ENCODE measurements at places on chromosomes 5 and 9.
A peak's percentile ranks its signal among the peaks of the same experiment; 100 is the strongest.

DNA sequence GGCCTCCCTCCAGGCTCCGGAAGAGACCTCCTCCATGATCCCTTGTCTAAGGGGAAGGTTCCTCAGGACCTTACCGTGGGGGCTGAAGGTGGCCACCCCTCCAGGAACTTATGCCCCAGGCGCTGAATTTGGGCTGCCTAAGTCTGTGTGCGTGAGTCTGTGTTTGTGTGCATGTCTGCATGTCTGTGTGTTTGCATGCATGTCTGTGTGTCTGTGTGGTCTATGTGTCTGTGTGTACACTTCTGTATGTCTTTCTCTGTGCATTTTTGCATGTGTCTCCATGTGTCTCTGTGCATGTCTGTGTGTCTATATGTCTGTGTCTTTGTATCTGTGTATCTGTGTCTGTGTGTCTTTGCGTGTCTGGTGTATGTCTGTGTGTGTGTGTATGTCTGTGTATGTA is 20.5 kb downstream of the ABO start:
- no peak for DNase-seq

GRCh38 chr5:143066556-143067281 is 296.5 kb downstream of the ARHGAP26 start:
- DNase-seq, result peak; percentile 47

DNA sequence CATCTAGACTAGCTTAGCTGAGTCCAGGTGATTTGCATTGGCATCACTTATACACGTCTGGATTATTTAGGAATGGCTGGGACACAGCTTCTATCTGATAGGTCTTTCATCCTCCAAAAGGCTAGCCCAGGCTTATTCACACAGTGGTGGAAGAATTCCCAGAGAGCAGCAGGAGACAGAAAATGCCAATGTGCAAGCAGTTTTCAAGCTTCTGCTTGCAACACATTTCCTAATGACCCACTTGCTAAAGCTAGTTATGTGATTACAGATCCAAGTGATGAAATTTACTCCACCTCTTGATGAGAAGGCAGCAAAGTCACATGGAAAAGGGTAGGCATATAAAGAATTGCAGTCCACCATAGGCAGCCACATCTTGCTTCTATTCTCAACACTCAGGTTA is 44.2 kb upstream of the MAST4 start:
- no peak for DNase-seq

- DNase-seq, result no peak
These were observed 12.7 kb downstream of the NIPBL start for GRCh38 chr5:36889264-36889663.

DNA sequence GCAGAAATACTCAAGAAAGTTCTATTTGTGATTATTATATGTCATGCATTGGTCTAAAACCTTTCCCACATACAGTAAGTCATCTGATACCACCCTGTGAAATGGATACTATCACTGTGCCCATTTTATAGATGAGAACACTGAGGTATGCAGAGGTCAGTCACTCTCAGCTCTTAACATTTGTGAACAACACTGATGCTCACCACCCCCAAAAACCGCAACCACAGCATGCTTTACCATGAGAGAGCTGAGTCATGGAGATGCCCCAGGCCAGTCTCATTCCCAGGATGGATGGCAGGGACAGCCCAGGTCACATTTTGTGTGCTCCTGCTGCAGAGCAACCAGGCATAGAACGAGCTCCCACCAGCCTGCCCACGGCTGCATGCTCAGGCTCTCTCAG is 53.5 kb upstream of the IRX1 start:
- no peak for DNase-seq

- no peak for DNase-seq
These were observed 5.5 kb downstream of the CDK5RAP2 start for GRCh38 chr9:120574473-120574872.

DNA sequence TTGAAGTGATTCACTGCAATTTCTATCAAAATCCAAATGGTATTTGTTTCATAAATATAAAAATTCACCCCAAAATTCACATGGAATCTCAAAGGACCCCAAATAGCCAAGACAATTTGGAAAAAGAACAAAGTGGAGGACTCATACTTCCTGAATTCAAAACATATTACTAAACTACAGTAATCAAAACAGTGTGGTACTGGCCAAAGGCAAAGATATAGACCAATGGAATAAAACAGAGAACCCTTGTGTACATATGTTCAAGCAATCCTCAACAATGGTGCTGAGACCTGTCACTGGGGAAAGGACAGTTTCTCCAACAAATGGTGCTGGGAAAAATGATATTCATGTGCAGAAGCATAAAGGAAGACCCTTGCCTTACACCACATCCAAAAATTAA is 14.0 kb downstream of the OBP2B start:
- no peak for DNase-seq

GRCh38 chr9:6884990-6885389 is 127.2 kb downstream of the KDM4C start:
- no peak for DNase-seq

DNA sequence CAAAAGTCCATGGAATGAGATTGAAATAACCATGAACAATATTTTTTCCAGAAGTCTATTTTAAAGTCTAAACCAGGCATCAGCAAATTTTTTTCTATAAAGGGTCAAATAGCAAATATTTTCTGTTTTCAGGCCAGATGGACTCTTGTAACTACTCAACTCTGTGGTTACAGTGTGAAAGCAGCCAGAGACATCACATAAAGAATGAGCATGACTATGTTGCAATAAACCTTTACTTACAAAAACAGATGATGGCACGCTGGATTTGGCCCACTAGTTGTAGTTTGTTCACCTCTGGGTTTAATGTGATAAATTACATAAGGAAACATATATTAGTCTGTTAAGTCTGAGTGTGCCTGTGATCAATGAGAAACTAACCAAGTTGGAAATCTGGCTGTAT is 319.2 kb downstream of the TRPM3 start:
- no peak for DNase-seq

DNA sequence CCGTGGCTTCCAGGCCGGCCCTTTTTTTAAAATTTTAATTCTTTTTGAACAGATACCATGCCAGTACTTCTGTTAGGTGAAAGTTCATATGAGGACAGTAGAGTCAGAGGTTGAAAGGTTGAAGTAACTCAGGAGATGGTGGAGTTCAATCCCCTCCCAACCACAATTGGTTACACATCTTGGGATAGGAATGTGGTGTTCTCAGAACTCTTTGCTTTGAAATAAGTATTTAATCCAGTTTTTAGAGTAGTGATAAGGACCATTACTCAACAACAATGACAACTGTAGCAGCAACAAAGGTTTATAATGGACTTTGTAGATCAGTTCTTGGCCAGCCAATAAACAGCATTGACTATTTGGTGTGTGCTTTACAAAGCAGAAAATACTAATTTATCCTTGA is 116.0 kb downstream of the ARHGAP26 start:
- no peak for DNase-seq

GRCh38 chr5:124420952-124421351 is 325.5 kb downstream of the ZNF608 start:
- no peak for DNase-seq

DNA sequence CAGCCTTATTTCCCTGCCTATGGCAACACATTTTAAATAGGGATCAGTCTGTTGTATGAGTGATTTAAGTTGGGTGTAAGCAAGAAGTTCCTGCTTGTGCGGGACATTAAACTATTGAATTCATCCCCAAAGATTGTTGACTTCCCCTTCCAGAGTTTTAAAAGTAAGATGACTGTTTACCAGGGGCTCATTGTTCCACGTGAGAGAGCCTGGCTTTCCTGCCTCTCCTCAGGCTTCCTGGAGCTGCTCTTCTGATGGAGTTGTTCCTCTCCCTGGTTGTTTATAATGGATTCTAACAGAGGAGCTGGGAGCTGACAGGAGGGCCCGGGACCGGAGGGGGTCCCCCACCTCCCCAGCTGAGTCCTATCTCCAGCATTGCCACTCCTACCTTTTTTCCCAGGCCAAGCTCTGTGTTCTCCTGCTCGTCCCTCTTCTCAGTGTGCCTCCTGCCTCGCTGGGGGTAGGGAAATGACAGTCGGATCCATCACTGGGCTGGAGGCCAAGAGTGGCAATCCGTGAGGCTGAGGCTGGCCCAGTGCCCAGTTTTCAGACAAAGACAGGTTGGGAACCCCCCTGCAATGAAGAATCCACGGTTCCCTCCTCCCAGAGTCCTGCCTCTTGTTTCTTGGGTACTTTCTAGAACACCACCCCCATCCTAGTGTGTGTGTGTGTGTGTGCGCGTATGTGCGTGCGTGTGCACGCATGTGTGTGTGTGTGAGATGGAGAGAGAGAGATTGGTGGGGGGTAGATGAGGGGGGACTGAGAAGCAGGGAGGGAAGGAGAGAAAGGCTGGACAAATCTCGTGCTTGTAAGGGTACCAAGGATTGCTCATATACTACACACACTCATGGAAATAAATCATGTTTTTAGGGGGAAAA is 123.7 kb upstream of the NFIB start:
- DNase-seq, result no peak

- DNase-seq, result no peak
These were observed 75.1 kb upstream of the PCAT7 start for GRCh38 chr9:94479757-94480156.

GRCh38 chr9:20642045-20642444 is 19.7 kb upstream of the MLLT3 start:
- no peak for DNase-seq

GRCh38 chr5:119022017-119022745 is 33.8 kb upstream of the DTWD2 start:
- DNase-seq, result peak; percentile 56

- peak; percentile 87 for DNase-seq
These were observed 151.2 kb downstream of the TTC39B start for GRCh38 chr9:15155826-15156225.

DNA sequence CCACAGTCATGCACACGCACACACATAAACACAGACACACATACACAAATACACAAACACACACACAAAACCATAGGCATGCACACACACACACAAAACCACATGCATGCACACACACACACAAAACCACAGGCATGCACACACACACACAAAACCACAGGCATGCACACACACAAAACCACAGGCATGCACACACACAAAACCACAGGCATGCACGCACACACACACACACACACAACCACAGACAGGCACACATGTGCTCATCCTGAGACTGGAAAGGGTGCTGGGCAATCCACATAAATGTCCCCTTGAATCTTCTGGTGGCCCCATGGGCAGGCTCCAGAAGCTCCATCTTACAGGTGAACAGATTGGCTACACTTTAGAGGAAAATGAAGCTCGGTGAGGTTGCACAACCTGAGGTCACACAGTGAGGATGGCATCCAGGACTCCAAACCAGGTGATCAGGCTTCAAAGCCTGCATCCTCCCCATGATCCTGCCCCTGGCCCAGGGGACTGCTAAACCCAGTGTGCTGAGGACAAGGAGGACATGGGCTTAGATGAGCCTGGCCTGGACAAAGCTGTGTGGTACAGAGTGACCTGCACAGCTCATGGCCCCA is 144.8 kb downstream of the GADD45G start:
- DNase-seq, result no peak

GRCh38 chr5:33968211-33969005 is 16.1 kb downstream of the SLC45A2 start:
- no peak for DNase-seq

- no peak for DNase-seq
These were observed 18.3 kb downstream of the PTGES2 start for GRCh38 chr9:128109050-128109709.

DNA sequence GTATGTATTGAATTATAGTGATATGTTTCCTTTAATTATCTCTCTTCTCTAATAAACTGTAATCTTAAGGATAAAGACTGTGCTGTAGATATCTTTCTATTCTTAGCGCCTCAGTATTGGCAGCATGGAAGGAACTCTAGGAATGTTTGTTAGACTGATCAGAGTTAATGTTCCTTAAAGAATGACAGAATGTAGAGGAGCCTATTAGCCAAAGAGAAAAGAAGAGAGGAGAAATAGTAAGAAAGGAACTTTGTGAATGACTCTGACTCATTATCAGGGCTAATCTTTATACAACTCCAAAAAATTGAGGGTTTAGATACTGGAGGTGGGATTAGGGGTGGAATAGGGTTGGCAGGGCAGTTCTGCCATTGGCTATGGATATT is 59.0 kb upstream of the NUDT12 start:
- no peak for DNase-seq

GRCh38 chr9:128972956-128973355 is 25.5 kb downstream of the NUP188 start:
- DNase-seq, result peak; percentile 3

GRCh38 chr9:114611516-114612271 is 603 bp downstream of the TMEM268 start:
- peak; percentile 55 for DNase-seq

- DNase-seq, result no peak
These were observed 8.0 kb downstream of the KIAA1191 start for GRCh38 chr5:176353533-176353932.

GRCh38 chr5:172524573-172525021 is 70.3 kb upstream of the SH3PXD2B start:
- DNase-seq, result peak; percentile 79

- no peak for DNase-seq
These were observed 21.3 kb downstream of the HMCN2 start for GRCh38 chr9:130286781-130287428.

DNA sequence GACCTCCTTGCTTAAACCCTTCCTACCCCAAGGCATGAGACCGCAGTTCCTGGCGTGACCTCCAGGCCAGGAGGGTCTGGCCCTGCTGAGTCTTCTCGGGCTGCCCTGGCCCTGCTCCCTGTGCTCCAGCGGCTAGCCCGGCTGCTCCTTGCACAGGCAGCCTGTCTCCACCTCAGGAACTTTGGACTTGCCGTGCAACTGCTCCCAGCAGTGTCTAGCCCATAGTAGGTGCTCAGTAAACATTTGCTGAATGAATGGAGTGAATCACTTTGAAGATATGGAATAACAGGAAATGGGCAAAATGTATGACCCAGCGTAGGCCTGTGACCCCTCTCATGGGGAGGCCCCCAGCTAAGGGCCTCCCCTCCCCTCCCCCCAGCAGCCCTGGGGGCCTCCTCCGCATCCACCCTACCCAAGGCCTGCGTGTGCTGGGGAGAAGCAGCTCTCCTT is 127.1 kb downstream of the ZNF354C start:
- no peak for DNase-seq

DNA sequence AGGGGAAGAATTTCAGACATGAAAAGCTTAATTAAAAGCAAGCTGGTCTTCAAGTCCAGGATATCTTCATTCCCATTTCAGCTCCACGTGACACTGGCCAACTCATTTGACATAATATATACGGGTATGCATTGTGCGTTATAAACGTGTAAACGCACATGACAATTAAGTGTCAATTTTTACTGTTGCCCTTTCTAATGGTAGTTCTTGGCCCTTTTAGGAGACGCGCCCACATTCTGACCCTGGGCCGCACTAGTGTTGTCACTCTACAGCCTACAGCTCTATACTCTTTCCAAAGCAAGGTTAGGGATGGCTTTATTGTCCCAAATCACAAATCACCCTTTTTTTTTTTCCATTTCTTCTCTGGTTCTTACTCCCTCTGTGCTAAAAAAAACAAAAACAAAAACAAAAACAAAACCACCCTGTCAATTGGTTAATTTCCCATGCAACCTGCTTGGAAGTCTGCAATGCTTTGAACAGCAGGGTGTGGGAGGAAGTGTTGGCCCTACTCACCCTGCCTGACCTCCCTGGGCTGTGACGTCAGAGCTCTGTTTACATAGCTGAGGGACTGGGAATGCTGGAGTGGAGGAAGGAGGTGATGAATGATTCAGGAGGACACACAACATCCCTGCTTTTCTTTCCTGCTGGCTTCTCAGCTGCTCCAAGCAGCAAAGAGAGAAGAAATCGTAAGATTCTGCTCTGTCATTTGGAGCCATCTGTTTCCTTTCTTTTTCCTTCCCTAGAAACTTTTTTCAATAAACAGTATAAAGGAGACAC is 19.3 kb downstream of the RFK start:
- peak; percentile 93 for DNase-seq
